Esophagus squamous epithelium (tissue), 5 donors: ENCODE measurements at places on chromosomes 5 and 9. TPM values are rescaled to one million over a fixed set of nuclear protein-coding genes. Genes with fewer than 3 reads are reported as not detected.

DNA sequence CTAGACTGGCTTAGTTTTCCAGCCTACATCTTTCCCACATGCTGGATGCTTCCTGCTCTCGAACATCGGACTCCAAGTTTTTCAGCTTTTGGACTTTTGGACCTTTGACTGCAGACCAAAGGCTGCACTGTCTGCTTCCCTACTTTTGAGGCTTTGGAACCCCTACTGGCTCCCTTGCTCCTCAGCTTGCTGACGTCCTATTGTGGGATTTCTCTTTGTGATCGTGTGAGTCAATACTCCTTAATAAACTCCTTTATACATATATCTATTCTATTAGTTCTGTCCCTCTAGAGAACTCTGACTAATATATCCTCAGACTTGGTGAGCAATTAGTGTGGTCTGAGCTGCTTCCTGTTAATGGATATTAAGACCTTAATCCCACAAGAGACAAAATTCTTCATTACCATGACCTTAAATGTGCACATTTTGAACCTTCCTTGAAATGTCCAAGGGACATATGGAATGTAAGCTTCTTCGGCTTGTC lies 752.9 kb downstream of the CDH18 start:
- no peaks in the 10 kb centered on the region for H3K36me3 ChIP-seq
- H3K4me3 ChIP-seq: no peak overlapping the region
- H3K4me1 ChIP-seq: no peaks in the 10 kb centered on the region
- no peak for DNase-seq
- H3K27ac ChIP-seq: no peak overlapping the region

GRCh38 chr9:81141961-81142360 lies 547.4 kb downstream of the TLE1 start:
- H3K27me3 ChIP-seq: no peaks in the 10 kb centered on the region
- no peak for DNase-seq
- H3K4me1 ChIP-seq: no peaks in the 10 kb centered on the region
- H3K36me3 ChIP-seq: no peaks in the 10 kb centered on the region
- H3K27ac ChIP-seq: no peak overlapping the region
- no peak overlapping the region for H3K4me3 ChIP-seq

DNA sequence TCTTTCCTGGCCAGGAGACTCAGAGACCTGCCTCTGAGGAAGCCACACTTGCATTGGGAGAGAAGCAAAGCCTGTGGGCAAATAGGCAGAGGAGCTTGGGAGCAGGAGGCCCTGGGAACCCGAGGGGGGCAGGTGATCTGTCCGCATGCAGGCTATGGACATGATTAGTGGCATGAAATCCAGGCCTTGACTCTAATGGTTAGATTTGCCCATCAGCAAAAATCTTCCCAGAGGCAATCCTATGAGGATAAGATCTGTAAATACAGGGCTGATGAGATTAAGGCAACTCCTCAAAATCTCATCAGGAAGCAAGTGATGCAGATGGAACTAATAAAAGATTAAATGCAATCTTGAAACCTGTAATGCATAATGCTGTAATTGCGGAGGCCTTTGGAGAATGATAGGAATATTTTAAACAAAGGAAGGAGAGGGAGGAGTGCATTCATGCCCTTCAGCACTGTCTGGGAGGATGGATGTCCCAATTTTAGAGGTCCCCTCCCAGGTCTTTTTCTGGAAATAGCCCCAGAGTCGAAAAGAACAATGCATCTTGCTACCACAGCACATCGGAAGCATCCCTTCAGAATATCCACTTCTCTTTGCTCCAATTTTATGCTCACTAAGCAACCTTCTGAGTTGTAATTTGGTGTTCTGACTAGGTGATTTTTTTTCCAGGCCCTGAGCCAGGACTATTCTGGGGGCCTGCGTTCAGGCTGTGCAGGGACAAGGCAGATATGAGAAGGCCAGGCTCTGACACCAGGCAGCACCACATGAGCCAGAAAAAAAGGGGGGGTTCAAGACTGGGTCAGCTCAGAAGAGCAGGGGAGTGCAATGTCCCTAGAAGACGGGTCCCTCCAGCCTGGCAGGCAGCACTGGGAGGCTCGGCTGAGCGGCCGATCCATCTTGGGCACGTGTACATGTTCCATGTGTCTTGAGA lies 66.5 kb downstream of the MED10 start:
- H3K4me3 ChIP-seq: no peak overlapping the region
- H3K36me3 ChIP-seq: no peaks in the 10 kb centered on the region
- no peak for DNase-seq
- H3K27ac ChIP-seq: no peak overlapping the region

GRCh38 chr5:121741156-121741555 lies 110.5 kb upstream of the FTMT start:
- H3K4me1 ChIP-seq: no peaks in the 10 kb centered on the region
- no peak overlapping the region for H3K27ac ChIP-seq
- H3K4me3 ChIP-seq: no peak overlapping the region

DNA sequence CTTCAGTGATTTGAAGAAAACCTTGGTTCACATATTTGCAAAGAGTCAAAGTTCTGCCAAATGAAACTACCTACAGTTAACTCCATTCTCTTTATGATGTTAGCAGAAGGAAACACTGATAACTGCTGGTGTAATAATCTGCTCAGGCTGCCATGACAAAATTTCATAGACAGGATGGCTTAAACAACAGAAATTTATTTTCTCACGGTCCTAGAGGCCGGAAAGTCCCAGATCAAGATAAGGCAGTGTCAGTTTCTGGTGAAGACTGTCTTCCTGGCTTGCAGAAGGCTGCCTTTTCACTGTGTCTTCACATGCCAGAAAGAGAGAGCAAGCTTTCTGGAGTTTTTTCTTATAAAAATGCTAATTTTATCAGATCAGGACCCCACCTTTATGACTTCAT lies 102.4 kb upstream of the PARP8 start:
- H3K4me3 ChIP-seq: no peak overlapping the region
- H3K27me3 ChIP-seq: no peaks in the 10 kb centered on the region
- no peaks in the 10 kb centered on the region for H3K36me3 ChIP-seq
- DNase-seq: no peak

GRCh38 chr5:64980176-64980575 lies 211.4 kb downstream of the CWC27 start:
- no peaks in the 10 kb centered on the region for H3K4me1 ChIP-seq
- DNase-seq: no peak
- no peaks in the 10 kb centered on the region for H3K27me3 ChIP-seq
- no peak overlapping the region for H3K27ac ChIP-seq
- H3K36me3 ChIP-seq: no peaks in the 10 kb centered on the region

DNA sequence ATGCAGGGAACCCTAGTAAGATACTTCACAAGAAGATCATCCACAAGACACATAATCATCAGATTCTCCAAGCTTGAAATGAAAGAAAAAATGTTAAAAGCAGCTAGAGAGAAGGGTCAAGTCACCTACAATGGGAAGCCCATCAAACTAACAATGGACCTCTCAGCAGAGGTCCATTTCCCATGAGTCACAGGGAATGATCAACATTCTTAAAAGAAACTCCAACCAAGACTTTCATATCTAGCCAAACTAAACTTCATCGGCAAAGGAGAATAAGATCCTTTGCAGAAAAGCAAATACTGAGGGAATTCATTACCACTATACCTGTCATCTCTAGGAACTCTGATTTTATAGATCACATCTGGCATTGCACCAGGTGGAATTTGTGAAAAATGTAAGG lies 52.9 kb upstream of the SPATA31E1 start:
- no peaks in the 10 kb centered on the region for H3K27me3 ChIP-seq
- no peak overlapping the region for H3K4me3 ChIP-seq
- no peak overlapping the region for H3K27ac ChIP-seq
- H3K4me1 ChIP-seq: no peaks in the 10 kb centered on the region
- H3K36me3 ChIP-seq: no peaks in the 10 kb centered on the region

- no peak overlapping the region for H3K27ac ChIP-seq
- H3K27me3 ChIP-seq: no peaks in the 10 kb centered on the region
- H3K36me3 ChIP-seq: no peaks in the 10 kb centered on the region
- no peaks in the 10 kb centered on the region for H3K4me1 ChIP-seq
- no peak overlapping the region for H3K4me3 ChIP-seq
- no peak for DNase-seq
Measured at GRCh38 chr9:14243514-14244042, 70.4 kb downstream of the NFIB start.

IL9 gene
- total RNA-seq: not detected

SPATA31C1 gene
- total RNA-seq: not detected

ZFP37 gene
- 1.1 TPM for total RNA-seq

NR5A1 gene
- total RNA-seq: not detected

CDH6 gene
- total RNA-seq: 5.0 TPM

LRRC70 gene
- total RNA-seq: 0.49 TPM

TNC gene
- total RNA-seq: 8.5 TPM

IL13 gene
- total RNA-seq: not detected
